Colonic mucosa (tissue), 4 donors: ENCODE measurements at places on chromosomes 5 and 9. TPM values are rescaled to one million over a fixed set of nuclear protein-coding genes. Genes with fewer than 3 reads are reported as not detected.

Gene TMEM232
- 1.8 TPM for total RNA-seq

Gene FOXI1
- total RNA-seq = 0.16 TPM

Gene IL9
- not detected for total RNA-seq

- no peaks in the 10 kb centered on the region for H3K27me3 ChIP-seq
- H3K36me3 ChIP-seq = no peaks in the 10 kb centered on the region
- DNase-seq = no peak
- no peaks in the 10 kb centered on the region for H3K4me1 ChIP-seq
These were observed 131.1 kb downstream of the OLFM1 start for GRCh38 chr9:135218331-135219225.

- no peaks in the 10 kb centered on the region for H3K27me3 ChIP-seq
- no peak for DNase-seq
- H3K36me3 ChIP-seq = no peaks in the 10 kb centered on the region
- H3K4me1 ChIP-seq = no peaks in the 10 kb centered on the region
These were observed 85.1 kb downstream of the MACROH2A1 start for GRCh38 chr5:135313946-135314345.

DNA sequence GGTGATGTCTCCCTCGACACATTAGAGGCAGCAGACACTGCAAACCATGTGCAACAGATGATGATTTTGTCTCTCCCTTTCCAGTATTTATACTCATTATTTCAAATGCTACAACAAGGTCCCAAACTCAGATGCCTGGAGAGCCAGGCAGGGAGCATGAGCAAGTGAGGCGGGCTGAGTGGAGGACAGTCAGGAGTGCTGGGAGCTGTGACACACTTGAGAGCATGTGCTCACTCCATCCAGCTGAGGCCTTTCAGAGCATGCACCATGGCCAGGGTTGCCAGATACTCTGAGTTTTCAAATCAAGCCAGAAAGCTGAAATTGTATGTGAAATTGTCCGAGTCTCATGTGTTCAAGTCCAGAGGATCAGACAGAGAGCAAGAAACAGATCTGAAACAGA, 55.8 kb upstream of the SLC2A8 start:
- H3K4me1 ChIP-seq = peaks cover 10% of the 10 kb centered on the region
- no peak for DNase-seq
- H3K27ac ChIP-seq = no peak overlapping the region
- no peaks in the 10 kb centered on the region for H3K27me3 ChIP-seq
- no peak overlapping the region for H3K4me3 ChIP-seq
- no peaks in the 10 kb centered on the region for H3K36me3 ChIP-seq

GRCh38 chr9:81894891-81895290, 33.3 kb upstream of the SPATA31D4 start:
- H3K4me1 ChIP-seq = no peaks in the 10 kb centered on the region
- no peaks in the 10 kb centered on the region for H3K36me3 ChIP-seq
- no peaks in the 10 kb centered on the region for H3K27me3 ChIP-seq
- no peak for DNase-seq
- H3K27ac ChIP-seq = no peak overlapping the region
